ENCODE measurements at places on chromosomes 2 and 18. TPM values are rescaled to one million over a fixed set of nuclear protein-coding genes. Genes with fewer than 3 reads are reported as not detected.

GRCh38 chr2:180442860-180443644 lies 436.0 kb upstream of the CWC22 start:
- no peak overlapping the region for H3K4me3 ChIP-seq
- H3K27ac ChIP-seq, result no peak overlapping the region
- DNase-seq, result no peak
- no peaks in the 10 kb centered on the region for H3K27me3 ChIP-seq
- H3K36me3 ChIP-seq, result no peaks in the 10 kb centered on the region

- DNase-seq, result no peak
- H3K36me3 ChIP-seq, result no peaks in the 10 kb centered on the region
- H3K27ac ChIP-seq, result no peak overlapping the region
- peaks cover 9% of the 10 kb centered on the region for H3K4me1 ChIP-seq
- no peaks in the 10 kb centered on the region for H3K27me3 ChIP-seq
Measured at GRCh38 chr2:191152482-191153240, 1.9 kb upstream of the STAT4 start.

DNA sequence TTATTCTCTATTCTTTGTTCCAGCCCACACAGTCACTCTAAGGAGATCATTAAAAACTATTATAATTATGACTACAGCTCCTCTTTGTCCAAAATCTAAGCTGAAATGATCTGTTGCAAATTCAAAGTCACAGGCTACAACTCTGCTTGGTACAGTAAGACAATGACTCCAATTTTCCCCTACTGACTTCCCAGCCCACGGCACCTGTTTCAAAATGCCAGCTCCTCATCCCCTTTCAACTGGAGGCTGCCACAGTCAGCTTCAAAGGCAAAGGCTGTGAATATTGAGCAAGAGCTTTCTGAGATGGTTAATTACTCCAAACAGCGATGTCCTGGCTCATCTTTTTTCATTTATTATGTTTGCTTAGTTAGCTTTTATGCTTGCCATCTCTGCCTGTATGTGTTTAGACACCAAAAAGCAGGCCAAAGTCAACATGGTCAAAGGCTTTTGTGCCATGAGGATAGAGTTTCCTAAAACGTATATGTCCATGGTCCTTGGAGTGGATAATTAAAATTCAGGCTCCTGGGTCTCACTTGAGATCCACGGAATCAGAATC lies 141.1 kb downstream of the DOCK10 start:
- H3K27ac ChIP-seq, result no peak overlapping the region
- no peak overlapping the region for H3K4me3 ChIP-seq
- no peaks in the 10 kb centered on the region for H3K27me3 ChIP-seq
- no peak for DNase-seq
- peaks cover 3% of the 10 kb centered on the region for H3K36me3 ChIP-seq

DNA sequence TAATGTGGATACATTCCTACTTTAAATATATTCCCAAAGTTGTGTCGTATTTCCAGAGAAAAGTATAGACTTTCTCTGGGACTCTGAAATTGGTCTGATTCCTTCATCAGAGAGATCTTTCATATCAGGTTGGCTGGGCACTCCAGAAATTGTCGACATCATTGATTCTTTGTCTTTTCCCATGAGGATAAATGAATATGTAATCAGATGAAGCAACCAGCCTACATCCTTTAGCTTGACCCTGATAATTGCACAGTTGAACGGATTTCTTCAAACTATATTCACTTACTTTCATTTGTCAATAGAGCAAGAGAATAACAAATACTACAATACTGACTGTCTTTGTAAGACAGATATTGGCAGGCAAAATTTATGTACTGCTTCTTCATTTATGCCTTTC lies 680.2 kb upstream of the LRRTM4 start:
- no peak overlapping the region for H3K4me3 ChIP-seq
- H3K36me3 ChIP-seq, result no peaks in the 10 kb centered on the region
- H3K27ac ChIP-seq, result no peak overlapping the region
- DNase-seq, result no peak
- no peaks in the 10 kb centered on the region for H3K4me1 ChIP-seq

DNA sequence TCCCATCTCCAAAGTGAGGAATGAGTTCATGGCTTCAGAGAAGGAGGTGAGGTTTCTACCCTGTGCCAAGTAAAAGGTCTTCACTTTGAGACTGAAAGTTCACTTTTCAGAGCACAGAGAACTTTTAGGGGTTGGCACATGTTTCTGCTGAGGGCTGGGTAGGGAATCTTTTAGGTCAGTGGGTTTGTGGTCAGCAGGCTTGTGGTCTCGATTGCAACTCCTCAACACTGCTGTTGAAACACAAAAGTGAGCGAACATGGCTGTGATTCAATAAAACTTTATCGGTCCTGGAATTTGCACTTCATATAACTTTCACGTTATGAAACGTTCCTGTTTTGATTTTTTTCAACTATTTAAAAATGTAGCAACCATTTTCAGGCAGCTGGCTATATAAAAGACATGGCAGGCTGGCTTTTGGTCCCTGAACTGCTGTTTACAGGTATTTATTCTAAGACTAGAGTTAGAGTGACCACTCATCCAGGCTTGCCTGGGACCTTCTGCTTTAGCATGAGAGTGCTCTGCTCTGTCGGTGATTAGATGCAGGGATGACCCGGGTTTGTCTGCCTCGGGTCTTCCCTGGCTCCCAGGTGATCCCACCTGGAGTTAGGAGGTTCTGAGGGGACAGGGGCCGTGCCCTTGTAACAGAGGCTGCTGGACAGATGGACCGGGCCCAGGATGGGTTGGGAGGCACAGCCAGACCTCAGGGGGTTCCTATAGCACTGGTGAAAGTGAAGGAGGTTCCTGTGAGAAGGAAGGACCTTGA lies 62.7 kb upstream of the TAF1B start:
- no peaks in the 10 kb centered on the region for H3K36me3 ChIP-seq
- H3K4me3 ChIP-seq, result no peak overlapping the region
- no peaks in the 10 kb centered on the region for H3K27me3 ChIP-seq
- H3K4me1 ChIP-seq, result peaks cover 40% of the 10 kb centered on the region
- DNase-seq, result no peak

DNA sequence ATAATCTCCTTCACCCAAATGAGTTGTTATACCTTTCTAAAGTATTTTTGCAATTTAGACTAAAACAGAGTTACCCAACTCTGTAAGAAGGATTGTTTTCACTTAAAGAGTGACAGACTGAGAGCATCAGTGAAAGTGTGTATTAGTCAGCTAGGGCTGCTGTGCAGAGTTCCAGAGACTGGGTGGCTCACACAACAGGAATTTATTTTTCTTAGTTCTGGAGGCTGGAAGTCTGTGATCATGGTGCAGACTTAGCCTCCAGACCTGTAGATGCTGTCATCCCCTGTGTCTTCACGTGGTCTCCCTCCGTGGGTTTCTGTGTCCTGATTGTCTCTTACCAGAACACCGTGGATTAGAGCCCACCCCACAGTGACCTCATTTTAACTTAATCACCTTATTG lies 40.0 kb downstream of the BCL2L11 start:
- H3K4me1 ChIP-seq, result peaks cover 43% of the 10 kb centered on the region
- peaks cover 39% of the 10 kb centered on the region for H3K36me3 ChIP-seq
- no peaks in the 10 kb centered on the region for H3K27me3 ChIP-seq
- no peak overlapping the region for H3K4me3 ChIP-seq

- H3K36me3 ChIP-seq, result no peaks in the 10 kb centered on the region
- H3K4me1 ChIP-seq, result peaks cover 2% of the 10 kb centered on the region
- no peak overlapping the region for H3K27ac ChIP-seq
- H3K4me3 ChIP-seq, result no peak overlapping the region
Measured at GRCh38 chr2:10978090-10978670, 66.4 kb downstream of the KCNF1 start.

GRCh38 chr2:119481501-119482455 lies 42.5 kb downstream of the SCTR start:
- no peak overlapping the region for H3K4me3 ChIP-seq
- no peaks in the 10 kb centered on the region for H3K4me1 ChIP-seq
- no peak for DNase-seq

DNA sequence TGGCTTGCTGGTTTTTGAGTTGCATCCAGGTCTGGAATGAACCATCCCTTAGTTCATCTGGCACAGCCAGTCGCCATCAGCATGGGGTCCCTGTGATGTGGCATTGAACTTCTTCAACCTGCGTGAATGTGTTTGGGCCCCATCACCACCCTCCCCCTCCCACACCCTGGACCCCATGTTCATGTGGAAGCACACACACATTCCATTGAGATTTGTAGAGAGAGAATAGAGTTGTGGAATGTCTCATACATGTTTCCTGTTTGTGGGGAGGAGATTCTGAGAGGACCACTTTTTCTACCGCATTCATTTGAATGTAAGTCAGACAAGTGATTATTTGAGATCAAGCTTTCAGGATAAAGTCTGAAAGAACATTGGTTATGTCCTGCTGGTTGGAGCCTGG lies 117.6 kb upstream of the EML6 start:
- no peaks in the 10 kb centered on the region for H3K27me3 ChIP-seq
- H3K4me1 ChIP-seq, result peaks cover 29% of the 10 kb centered on the region
- no peaks in the 10 kb centered on the region for H3K36me3 ChIP-seq
- peak overlapping the region; percentile 40 for H3K27ac ChIP-seq
- no peak for DNase-seq

DNA sequence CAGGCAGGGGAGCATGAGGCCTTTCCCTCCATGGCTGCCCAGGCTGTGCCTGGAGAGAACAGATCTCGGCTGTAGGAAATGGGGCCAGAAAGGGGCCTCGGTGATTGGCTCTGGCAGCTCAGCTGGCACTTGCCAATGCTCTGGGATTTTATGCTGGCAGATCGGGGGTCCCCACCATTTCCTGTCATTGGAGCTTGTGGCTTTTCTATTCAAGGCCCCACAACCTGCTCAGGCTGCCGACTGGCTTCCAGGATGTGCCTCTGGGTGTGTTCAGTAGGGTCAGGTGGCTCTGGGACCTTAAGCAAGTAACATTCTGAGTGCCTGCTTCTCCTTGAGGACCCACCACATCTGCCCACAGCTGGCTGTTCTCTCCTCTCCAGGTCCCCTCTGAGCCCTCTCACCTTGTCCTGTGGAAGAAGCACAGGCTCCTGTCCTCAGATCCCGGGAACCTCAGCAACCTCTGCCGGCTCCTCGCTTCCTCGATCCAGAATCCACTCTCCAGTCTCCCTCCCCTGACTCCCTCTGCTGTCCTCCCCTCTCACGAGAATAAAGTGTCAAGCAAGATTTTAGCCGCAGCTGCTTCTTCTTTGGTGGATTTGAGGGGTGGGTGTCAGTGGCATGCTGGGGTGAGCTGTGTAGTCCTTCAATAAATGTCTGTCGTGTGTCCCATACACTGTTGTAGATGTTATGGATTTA lies 4.2 kb downstream of the GNLY start:
- no peaks in the 10 kb centered on the region for H3K27me3 ChIP-seq
- H3K4me3 ChIP-seq, result no peak overlapping the region
- no peaks in the 10 kb centered on the region for H3K4me1 ChIP-seq
- H3K27ac ChIP-seq, result no peak overlapping the region

- no peaks in the 10 kb centered on the region for H3K36me3 ChIP-seq
- H3K4me3 ChIP-seq, result no peak overlapping the region
- DNase-seq, result no peak
- no peak overlapping the region for H3K27ac ChIP-seq
- no peaks in the 10 kb centered on the region for H3K27me3 ChIP-seq
Measured at GRCh38 chr18:4721545-4721944, 266.4 kb upstream of the DLGAP1 start.

- H3K4me3 ChIP-seq, result no peak overlapping the region
- H3K27ac ChIP-seq, result no peak overlapping the region
- no peaks in the 10 kb centered on the region for H3K36me3 ChIP-seq
- DNase-seq, result no peak
Measured at GRCh38 chr2:169860149-169860548, 32.9 kb downstream of the UBR3 start.

GRCh38 chr2:88069117-88069516 lies 1.5 kb downstream of the SMYD1 start:
- DNase-seq, result no peak
- H3K27me3 ChIP-seq, result peaks cover 2% of the 10 kb centered on the region

DNA sequence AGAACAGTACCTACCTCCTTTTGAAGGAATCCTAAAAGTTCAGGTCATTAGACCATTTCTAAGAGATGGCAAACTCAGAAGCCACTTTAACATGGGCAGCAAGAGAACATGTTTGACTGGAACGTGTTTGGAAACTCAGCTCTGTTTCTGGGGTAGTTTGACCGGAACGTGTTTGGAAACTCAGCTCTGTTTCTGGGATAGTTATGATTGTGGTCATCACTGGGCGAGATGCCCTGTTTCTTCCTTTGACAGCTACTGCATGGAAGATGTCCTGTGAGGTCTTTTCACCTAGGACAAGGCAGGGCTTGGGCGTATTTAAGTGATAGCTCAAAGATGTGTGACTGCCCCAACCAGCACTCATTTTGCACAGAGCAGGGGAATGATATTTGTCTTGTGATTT lies 19.9 kb upstream of the SERPINB13 start:
- H3K36me3 ChIP-seq, result no peaks in the 10 kb centered on the region
- H3K27me3 ChIP-seq, result no peaks in the 10 kb centered on the region
- no peak overlapping the region for H3K4me3 ChIP-seq
- no peak overlapping the region for H3K27ac ChIP-seq
- DNase-seq, result no peak

DNA sequence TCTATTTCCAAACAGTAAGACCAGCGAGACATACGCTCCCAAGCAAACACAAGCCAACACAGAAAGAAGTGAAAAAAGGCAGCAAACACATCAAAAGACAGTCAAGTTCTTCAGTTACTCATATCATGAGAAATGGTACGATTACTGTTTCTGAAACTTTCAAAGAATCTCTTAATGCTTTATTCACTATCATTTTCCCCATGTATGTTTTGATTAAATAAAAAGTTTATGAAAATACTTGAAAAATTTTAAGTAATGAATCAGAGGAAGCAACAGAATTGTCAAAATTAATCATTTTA lies 114.9 kb downstream of the HDAC4 start:
- no peaks in the 10 kb centered on the region for H3K27me3 ChIP-seq
- H3K4me1 ChIP-seq, result peaks cover 67% of the 10 kb centered on the region
- peaks cover 25% of the 10 kb centered on the region for H3K36me3 ChIP-seq

DNA sequence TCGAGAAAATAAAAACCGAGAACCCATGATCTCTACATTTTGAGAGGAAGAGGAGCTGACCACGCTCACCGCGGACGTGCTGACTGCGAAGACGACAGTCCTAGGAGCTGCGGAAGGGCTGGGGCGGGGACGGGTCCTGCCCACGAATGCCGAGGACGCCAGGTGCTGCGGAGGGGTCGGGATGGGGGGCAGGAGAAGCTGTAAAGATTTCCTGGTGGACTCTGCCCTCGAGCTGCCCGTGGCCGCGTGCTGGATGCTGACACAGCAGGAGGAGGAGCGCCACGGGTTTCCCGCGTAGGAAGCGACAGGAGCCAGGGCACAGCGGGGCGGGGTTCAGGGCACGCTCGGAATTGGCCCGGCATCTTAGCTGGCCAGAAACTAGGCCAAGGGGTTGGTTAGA lies 22.2 kb downstream of the ZSCAN30 start:
- H3K4me1 ChIP-seq, result peaks cover 9% of the 10 kb centered on the region
- peak overlapping the region; percentile 77 for H3K4me3 ChIP-seq
- peaks cover 9% of the 10 kb centered on the region for H3K36me3 ChIP-seq
- no peaks in the 10 kb centered on the region for H3K27me3 ChIP-seq
- H3K27ac ChIP-seq, result no peak overlapping the region
- no peak for DNase-seq

GRCh38 chr18:59385191-59385590 lies 26.1 kb upstream of the LMAN1 start:
- no peak overlapping the region for H3K4me3 ChIP-seq
- no peaks in the 10 kb centered on the region for H3K4me1 ChIP-seq
- no peaks in the 10 kb centered on the region for H3K36me3 ChIP-seq
- DNase-seq, result no peak
- no peak overlapping the region for H3K27ac ChIP-seq
- no peaks in the 10 kb centered on the region for H3K27me3 ChIP-seq

- no peak overlapping the region for H3K27ac ChIP-seq
- peaks cover 2% of the 10 kb centered on the region for H3K4me1 ChIP-seq
- DNase-seq, result no peak
- no peaks in the 10 kb centered on the region for H3K27me3 ChIP-seq
Measured at GRCh38 chr2:234257859-234258561, 207.5 kb downstream of the SPP2 start.

The AGXT gene
- total RNA-seq, result 0.14 TPM

The SERPINB10 gene
- total RNA-seq, result 1.7 TPM

The KCNE4 gene
- total RNA-seq, result 0.71 TPM

The CYP27C1 gene
- total RNA-seq, result 0.05 TPM

The HSBP1L1 gene
- total RNA-seq, result 6.5 TPM

The CFC1 gene
- total RNA-seq, result 11.4 TPM

The PLGLB1 gene
- 3.0 TPM for total RNA-seq

All from thymus (tissue), 14 donors.